ENCODE measurements at places on chromosomes 16 and 17.

- DNase-seq: no peak
Observed at GRCh38 chr17:43660816-43661493, 767 bp downstream of the MEOX1 start.

DNA sequence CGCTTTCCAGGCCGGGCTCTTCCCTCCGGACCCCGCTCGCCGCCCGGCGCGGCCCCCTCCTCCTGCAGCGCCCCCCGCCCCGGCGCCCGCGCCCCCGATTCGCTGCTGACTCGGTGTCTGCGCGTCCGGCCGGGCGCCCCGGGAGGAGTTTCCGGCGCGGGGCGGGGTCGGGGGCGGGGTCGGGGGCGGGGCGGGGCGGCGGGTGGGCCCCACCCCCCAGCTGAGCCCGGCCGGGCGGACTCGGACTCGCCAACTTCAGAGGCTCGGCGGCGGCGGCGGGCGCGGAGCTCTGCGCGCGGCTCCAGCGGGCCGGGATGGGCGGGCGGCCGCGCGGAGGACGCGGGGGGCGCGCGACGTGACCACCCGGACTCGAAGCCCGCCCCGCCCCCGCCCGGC is at the start of gene METRNL:
METRNL (plus strand) TSS at position 258 of the 396 bp plus-strand sequence. CDS start 207 bp downstream, outside the sequence.
- peak; percentile 64 for DNase-seq

DNA sequence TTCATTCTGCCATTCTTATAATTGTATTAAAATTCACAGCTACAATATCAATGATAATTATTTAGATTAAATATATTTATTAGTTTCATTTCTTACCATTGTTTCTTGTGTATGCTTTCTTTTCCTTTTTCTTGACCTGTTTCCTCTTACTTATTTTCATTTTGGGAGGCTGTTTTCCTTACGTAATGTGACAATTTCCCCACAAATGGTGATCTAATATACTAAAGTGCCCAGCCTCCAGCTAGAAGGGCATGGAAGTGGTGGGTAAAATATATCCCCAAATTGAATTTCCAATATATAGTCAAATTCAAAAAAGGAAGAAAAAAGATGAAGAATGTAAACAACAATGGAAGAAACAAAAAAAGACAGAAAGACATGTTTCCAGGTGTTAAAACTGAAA is 1.5 kb upstream of the ABCA6 start:
- no peak for DNase-seq

DNA sequence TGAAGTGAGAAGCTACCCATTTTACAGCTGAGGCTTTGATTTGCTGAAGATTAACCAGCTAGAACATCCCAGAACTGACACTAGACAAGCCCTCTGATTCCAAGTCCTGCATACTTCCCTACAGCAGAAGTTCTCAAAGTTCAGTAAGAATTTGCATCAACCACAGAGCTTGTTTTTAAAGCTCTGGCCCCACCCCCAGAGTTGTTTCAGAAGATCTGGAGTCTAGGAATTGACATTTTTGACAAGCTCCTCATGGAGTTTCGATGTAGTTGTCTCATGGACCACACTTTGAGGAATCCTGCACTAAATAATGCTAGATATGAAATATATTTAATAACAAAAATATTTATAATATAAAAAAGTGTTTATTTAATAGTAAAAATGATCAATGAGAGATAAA is 120.3 kb upstream of the ADAMTS18 start:
- DNase-seq: no peak

GRCh38 chr17:33567223-33567622 is 274.1 kb upstream of the ASIC2 start:
- DNase-seq: no peak

DNA sequence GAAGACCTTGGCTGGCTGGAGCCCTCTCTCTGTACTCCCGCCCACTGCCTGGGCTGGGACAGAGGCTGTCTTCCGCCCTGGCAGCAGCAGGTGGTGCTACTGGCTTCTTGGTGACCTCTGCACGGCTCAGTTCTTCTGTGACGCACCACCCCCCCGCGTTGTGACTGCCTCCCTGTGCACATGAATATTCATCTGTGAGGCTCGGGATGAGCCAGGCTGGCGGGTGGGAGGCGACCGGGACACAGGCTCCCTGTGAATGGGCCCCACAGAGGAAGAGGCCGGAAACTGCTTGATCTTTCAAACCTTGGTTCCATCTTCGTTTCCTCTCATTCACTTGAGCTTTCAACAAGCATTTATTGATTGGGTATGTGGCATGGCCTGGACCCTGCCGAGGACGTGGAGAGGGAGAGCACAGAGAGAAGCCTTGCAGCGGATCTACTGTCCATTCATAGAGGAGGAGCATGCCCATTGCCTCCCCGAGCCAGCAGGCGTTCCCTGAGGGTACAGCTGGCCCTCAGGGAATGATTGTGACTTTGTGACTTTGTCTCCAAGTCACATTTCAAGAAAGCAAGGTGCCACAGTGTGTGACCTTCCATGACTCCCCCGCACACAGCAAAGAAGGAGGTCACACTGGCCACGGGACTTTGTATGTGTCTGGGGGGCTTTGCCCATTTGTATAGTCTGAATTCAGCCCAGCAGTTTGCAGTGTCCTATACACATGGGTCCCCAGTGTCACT is 45.0 kb downstream of the B9D1 start:
- DNase-seq: peak; percentile 98

GRCh38 chr16:79439901-79440300 is 160.6 kb downstream of the MAF start:
- DNase-seq: no peak

DNA sequence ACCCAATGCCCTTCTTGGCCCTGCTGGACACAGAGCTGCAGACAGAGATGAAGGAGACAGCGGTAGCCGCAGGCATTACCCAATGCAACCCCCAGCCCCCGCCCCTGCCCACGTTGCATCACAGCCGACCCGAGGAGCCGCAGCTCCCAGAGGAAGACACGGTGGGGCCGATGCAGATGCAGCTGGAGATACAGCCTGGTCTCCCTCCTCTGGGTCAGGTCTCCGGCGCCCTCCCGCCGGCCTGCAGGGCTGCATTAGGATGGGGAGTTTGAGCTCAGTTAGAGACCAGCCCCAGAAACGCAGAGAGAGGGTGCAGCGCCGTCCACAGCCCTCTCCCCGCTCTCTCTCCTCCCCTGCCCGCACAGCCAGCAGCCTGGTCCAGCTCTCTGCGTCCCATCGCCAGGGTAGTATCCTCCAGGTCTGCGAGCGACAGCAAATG is 19.4 kb upstream of the UBE2I start:
- DNase-seq: no peak

DNA sequence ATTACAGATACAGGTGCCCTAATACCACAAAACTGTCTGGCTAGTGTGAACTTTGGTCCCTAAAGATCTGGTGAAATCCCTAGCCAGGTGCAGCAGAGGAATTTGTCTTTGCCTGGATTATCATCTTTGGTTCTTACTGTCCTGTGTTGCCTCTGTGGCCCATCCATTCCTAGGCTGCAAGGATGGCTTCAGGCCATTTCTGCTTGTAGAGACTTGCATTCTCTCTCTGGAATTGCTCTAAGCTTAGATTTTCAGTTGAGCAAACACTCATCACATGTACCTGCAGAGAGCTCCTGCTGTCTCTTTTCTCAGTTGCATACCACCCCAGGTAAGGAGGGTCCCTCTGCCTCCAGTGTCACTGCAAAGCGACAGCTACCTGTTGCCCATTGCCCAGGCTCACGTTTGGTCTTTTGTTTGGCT is 114.9 kb downstream of the PRKCA start:
- no peak for DNase-seq

GRCh38 chr17:1789936-1790335 is 28.1 kb downstream of the SERPINF1 start:
- no peak for DNase-seq

DNA sequence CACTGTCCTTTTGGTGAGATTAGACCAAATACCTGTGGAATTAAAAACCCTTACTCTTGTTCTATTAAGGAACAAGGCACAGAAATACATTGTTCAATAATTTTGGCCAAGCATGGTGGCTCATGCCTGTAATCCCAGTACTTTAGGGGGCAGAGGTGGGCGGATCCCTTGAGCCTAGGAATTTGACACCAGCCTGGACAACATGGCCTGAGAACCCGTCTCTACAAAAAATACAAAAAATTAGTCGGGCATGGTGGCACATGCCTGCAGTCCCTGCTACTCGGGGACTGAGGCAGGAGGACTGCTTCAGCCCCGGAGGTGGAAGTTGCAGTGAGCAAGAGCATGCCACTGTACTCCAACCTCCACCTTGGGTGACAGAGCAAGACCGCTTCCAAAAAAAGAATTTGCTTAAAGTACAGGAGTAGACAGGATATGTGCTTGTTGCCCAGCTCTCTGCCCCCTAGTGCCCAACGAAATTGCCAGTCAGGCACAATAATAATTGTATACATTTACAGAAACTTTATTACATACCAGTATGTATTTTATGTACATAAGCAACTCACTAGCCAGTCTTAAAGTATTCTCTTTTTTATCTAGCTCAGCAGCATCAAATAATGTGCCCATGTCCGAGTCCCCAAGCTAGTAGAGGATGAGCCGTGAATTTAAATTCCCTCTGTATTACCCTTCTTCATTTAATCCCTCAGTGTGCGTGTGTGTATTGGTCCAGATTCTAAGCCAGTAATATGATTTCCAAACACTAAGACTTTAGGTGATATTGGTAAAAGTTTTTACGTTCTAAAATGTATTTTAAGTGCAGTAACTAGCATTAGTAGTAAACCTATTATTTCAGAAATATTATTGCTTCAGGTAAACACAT is 1.4 kb downstream of the THUMPD1 start:
- peak; percentile 23 for DNase-seq

DNA sequence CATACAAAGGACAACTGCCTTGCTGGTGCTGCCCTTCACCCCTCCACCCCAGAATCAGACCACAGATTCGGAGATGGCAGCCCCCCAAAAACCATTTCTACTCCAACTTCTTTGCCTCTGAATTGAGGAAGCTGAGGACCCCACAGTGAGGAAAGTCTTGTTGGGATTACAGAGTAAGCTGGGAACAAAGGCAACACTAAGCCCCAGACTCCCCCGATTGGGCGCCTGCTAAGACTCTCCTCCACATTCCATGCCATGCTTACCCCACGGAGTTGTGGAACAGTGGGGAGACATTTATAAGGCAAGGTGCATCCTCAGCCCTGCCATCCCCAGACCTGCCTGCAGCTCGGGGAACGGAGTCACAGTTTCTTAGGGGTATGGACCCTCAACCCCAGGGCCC is 1.9 kb downstream of the GIT1 start:
- DNase-seq: peak; percentile 56

DNA sequence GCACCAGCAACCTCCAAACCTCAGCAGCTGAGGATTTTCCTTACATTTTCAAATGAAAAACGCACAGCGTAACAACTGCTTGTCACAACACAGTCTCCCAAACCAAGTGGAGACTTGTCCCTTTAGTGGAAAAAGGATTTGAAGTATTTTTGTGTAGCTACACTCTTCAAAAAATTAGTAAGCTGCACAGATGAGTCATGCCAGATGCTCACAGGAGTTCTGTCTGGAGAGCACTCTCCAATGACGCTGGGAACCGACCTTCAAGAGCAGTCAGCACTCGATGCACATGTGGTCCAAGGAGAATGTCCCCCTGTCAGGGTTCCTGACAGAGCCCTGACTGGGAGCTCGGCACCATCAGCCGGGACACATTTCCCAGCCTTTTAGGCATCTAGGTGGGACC is 39.8 kb downstream of the MAP1LC3B start:
- DNase-seq: no peak

DNA sequence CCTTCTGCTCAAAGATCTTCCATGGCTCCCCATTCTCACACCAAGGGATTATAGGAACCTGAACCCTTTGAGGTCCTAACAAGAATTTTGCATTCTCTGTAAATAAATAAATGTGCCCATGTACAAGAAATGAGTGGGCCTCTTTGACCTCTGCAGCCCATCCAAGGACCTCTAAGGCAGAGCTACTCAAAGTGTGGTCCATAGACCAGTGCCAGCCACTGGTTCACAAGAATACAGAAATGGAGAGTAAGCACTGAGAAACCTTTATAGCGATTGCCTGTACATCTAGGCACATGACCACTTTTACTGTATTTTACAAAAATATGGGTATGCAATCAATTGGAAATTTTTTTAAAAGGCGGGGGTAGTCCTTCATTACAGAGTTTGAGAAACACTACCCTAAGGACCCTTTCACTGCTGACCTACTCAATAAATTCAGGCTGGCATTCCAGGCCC is 7.8 kb upstream of the SRCIN1 start:
- no peak for DNase-seq

- no peak for DNase-seq
Observed at GRCh38 chr17:50883850-50884438, 17.8 kb upstream of the TOB1 start.

- no peak for DNase-seq
Observed at GRCh38 chr16:68346892-68347480, 36.2 kb downstream of the PRMT7 start.

DNA sequence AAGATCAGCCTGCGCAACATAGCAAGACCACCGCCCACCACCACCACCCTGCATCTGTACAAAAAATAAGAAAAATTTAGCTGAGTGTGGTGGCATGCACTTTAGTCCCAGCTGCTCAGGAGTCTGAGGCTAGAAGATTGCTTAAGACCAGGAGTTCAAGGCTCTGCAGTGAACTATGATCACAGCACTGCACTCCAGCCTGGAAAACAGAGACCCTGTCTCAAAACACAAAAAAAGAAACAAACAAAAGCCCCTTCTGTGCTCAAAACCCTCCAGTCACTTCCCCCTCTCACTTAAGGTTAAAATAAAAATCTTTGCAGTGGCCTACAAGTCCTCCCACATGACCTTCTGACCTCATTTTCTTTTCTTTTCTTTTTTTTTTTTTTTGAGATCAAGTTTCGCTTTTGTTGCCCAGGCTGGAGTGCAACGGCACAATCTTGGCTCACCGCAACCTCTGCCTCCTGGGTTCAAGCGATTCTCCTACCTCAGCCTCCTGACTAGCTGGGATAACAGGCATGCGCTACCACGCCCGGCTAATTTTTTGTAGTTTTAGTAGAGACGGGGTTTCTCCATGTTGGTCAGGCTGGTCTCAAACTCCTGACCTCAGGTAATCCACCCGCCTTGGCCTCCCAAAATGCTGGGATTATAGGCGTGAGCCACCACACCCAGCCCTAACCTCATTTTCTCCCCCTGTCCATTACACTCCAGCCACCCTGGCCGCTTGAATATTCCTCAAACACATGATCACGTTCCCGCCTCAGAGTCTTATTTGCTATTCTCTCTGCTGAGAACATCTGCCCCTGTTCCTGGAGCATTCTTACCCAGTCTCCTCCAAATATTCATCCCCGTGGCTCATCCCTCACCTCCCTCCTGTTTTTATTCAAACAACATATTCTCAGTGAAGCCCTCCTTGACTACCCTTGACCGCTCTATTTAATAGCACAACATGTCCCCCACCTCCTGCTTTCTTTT is 126.6 kb upstream of the MED13 start:
- no peak for DNase-seq

GRCh38 chr16:69691980-69692911 is 34.1 kb downstream of the NQO1 start:
- no peak for DNase-seq

- DNase-seq: no peak
Observed at GRCh38 chr17:19747829-19748806, at the start of gene ALDH3A1. Gene ALDH3A1 (minus strand): TSS chr17:19748298. CDS start chr17:19745129, 3,169 bp downstream.

All from NCI-H82 (cell line).